ENCODE measurements at places on chromosomes 16 and 17.

DNA sequence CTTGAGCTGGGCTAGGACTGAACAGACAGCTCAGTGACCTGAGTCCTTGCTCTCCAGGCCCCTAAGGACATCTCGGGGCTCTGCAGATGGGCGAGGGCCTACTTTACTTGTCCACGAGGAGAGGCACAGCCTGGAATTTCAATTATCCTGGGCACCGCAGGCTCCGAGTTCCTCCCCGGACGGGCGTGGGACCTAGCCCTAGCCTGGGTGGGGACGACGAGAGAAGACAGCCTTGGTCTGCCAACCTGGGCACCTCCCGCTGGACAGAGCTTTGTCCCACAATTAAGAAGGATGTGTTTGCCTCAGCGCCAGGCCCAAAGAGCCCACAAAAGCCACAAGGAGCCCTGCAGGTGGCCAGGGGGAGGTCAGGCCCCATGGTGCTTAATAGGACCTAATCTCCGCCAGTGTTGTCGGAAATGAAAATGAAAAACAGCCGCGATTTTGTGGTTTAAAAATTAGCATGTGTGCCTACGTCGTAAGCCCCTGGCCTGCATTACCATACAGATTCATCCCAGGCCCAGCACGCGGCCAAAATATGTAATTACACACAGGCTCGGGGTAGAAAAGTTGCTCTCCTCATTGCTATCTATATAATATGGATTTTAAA, 51.4 kb upstream of the LHX1 start:
- no peak for DNase-seq

DNA sequence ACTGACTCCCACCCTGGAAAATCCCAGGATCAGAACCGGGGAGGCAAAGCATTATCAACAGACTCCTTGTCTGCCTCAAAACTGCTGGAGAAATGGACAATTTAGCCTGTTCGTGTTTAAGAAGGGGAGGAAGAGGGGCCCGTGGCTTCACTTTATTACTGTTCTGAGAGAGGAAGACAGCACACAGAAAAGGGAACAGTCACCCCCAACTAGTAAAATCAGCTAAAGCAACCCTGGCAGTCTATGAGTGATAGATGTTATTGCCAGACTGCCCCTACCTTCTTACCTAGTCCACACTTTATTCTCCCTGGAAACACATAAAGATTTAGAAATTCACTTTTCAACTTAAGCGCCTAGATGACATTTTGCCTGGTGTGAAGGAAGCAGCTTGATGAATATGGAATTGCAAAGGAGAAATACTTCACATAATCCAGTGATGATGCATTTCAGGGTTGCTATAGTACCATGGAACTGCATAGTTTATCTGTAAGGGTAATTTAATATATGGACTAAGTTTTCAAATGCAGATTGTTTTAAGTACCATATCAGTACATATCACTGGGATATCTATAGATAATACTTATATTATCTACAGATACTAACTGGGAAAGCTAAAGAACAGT, 36.9 kb upstream of the TRAP1 start:
- peak; percentile 43 for DNase-seq

GRCh38 chr16:5619304-5619703, 521.7 kb upstream of the EEF2KMT start:
- DNase-seq: no peak

DNA sequence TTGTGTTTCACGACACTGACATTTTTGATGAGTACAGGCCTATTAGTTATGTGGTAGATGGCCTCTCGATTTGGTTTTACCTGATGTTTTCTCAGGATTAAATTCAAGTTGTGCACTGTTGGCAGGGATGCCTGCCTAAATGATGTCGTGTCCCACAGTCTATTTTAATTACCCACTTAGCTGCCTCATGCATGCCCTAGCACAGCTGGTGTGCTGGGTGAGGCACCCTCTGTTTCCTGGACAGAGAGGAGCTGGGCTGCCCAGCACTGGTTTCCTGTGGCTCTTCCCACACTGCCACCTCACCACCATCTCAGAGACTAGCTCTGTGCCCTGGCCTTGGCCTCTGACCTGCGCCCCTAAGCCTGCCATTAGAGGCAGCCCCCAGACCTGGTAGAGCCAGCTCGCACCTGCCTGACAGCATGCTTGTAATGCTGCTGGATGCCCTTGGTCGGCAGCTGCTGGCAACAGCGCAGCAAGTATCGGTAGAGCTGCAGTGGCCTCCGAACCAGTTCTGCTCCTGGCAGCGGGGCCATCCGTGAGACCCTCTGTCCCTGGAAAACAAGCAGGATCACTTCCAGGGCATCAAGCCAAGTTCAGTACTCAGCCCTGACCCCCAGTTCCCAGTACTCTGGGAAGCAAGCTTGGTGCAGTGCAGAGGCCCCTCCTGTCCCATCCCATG, 10.9 kb downstream of the LYRM9 start:
- no peak for DNase-seq

- DNase-seq: no peak
Observed at GRCh38 chr17:48757524-48757961, 29.0 kb upstream of the HOXB13 start.

DNA sequence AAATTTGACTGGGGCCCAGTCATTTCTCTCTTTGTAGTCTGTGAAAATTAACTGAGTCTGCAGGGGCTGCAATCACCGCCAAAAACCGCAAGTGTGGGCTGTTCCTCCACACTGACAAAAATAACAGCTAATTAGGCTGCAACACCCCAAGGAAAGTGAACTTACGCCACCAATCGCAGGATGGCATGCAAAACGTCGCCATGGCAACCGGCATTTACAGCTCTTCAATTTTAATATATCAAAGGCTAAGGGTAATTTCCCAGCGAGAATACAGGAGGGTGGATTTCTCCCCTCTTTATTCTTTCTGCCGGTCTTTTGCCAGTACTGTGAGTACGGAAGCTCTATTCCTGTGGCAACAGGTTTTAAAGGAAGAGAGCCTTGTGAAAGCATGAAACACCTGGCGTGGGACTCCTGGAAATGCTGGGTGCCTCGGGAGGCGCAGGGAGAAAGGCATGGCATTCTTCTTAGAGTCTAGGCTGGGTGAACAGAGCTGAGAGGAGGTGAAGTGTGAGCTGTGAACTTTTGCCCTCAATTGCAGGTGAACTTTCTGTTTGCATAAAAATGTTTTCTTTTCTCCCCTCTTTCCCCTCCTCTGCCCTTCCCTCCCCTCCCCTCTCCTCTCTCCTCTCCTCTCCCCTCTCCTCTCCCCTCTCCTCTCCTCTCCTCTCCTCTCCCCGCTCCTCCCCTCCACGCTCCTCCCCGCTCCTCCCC, 399.7 kb downstream of the XYLT1 start:
- no peak for DNase-seq

DNA sequence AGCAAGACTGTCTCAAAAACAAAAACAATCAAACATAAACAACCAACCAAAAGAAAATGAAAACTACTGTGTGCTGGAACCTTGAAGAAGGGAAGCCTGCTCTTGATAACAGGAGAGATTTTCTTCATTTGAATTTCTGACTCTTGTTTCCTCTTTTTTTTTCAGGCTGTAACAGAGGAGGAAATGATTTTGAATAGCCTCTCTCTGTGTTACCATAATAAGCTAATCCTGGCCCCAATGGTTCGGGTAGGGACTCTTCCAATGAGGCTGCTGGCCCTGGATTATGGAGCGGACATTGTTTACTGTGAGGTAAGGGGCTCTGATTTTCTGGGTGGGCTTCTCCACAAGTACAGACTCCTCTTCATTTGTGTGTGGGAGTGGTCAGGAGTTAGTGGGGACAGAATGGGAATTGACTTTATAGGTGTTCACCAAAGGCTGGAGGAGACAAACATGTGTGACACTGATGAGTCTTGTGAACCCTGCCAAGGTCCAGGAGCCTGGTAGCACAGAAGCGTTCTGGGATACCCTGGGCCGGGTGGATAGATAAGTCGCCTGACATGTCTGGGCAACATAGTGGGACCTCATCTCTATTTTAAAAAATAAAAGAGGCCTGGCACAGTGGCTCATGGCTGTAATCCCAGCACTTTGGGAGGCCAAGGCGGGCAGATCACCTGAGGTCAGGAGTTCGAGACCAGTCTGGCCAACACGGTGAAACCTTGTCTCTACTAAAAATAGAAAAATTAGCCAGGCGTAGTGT, 14.9 kb downstream of the DUS2 start:
- DNase-seq: no peak

DNA sequence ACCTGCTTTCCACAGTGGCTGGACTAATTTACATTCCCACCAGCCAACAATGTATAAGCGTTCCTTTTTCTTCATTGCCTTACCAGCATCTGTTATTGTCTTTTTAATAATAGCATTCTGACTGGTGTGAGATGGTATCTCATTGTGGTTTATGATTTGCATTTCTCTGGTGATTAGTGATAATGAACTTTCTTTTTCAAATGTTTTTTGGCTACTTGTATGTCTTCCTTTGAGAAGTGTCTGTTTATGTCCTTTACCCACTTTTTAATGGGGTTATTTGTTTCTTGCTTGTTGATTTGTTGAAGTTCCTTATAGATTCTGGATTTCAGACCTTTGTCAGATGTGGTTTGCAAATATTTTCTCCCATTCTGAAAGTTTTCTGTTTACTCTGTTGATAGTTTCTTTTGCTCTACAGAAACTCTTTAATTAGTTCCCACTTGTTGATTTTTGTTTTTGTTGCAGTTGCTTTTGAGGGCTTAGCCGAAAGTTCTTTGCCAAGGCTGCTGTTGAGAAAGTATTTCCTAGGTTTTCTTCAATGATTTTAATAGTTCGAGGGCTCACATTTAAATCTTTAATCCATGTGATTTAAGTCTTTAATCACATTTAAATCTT, 26.8 kb downstream of the ITGAM start:
- no peak for DNase-seq

DNA sequence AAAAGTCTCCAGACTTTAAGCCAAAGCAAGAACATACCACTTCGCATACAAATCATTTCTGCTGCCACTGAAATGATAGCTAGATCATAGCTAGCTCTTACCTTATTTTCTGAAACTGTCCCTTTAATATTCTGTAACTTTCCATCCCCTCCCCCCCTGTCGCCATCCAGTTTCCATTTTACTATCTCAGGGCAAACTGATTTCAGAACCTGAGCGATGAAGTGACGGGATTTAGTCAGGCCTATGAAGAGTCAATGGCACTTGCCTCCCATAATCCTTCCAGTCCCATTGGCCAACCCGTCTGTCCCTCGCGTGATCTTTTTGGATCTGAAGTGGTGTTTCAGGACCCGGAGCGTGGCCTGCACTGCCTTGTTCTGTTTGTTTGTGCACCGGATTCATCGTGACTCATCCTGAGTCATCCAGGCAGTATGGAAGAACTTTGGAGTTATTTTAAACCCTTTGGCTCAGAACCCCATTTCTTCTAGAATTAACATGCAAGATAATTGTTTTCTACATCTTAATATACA, 199.8 kb upstream of the CHMP6 start:
- peak; percentile 95 for DNase-seq

DNA sequence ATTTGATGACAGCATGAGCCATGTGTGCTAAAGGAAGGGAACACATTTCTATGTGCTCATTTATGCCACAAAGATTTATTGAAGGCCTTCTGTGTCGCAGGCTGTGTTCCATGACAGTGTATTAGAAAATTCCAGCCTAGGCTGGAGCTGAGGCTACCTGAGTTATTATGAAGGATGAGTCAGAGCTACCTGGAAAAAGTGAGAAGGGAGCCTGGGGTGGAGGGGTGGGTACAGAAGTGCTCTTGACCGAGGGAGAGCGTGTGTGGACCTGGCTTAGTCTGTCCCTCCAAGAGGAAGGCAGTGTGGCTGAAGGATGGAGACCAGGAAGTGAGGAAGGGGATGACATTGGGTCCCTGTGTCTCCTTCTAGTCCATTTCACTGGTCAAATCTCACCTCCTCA, 98.3 kb downstream of the N4BP1 start:
- DNase-seq: no peak

DNA sequence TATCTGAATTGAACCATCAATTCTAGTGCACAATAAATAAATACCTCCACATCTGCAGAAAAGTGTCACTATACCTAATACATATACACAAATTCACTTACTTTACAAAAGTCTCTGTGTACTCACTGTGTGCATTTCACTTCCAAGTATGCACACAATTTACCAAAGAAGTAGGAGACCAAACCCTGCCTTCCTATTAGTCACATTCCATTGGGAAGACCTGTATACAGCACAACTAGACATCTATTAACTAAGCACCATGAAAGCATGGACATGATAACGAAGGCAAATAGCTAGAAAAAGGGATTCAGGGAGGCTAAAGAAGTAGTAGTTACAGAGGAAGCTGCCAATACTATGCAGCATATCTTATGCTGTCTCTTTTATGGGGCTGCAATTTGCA, 139.5 kb downstream of the SNX11 start:
- no peak for DNase-seq

DNA sequence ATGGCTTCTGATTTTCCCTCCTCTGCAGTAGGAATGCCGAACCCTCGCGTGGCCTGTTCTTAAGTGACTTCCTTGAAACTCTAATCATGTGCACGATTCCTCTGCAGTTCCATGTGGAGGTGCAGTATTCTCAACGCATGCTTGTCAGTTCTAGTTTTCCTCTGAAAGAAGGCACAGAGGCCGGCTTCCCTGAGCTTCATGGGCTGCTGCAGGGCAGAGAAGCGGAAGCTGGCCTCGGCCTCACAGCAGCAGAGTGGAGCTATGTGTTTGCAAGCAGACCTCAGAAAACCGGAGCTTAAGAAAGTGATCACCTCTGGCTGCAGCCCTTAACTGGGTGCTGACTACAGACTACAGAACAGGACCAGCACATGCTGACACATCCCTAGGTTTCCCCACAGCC, 500.7 kb downstream of the GRIN2A start:
- no peak for DNase-seq

GRCh38 chr17:73595479-73595878, 48.8 kb downstream of the SDK2 start:
- DNase-seq: no peak

- DNase-seq: no peak
Observed at GRCh38 chr16:16015849-16016248, 66.4 kb downstream of the ABCC1 start.

DNA sequence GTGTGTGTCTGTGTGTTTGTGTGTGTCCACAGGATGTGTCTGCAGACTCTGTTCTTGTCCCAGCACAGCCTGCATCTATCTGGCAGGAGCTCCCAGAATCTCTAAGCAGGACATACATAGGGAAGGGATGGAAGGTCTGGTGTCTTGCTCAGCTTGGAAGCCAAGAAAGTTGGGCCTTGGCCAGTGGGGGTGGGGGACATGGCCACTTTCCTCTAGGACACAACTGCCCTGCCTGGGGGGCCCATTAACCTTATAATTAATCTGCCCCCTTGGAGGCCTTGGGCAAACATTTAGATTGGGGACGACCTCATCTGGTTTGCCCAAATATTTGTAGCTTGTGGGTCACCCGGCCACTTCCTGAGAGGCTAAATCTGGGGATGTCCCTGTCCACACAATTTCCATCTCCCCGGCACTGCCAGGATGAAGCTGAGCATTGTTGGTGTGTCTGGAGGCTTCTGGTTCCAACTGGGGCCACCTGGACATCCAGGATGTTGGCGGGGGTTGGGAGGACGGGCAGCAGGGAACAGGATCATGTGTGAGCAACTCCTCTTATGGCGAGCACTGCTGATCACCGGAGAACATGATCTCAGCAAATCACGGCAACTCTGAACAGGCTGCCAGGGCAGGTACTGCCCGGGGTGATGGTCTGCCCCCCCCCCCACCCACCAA, 17.2 kb upstream of the FOXF1 start:
- no peak for DNase-seq
